ENCODE measurements at places on chromosomes 4 and X. TPM values are rescaled to one million over a fixed set of nuclear protein-coding genes. Genes with fewer than 3 reads are reported as not detected.

DNA sequence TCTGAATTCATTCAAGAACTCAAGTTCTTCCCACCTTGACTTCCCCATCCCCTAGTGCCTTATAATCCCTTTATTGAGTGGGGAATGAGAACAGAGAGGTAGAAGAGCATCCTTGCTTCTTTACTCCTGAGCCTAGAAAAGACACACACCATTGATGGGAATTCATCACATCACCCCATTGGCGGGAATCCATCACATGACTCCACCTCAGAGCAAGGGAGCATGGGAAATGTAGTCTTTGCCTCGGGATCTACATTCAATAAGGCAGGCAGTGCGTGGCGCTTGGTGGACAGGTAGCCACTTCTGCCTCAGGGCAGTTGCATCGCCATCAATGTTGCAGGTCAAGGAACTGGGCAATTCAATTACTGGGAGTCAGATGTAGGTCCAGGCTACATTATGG, 50.7 kb downstream of the MXRA5 start:
- H3K27ac ChIP-seq, result no peak overlapping the region
- H3K4me3 ChIP-seq, result no peak overlapping the region
- no peaks in the 10 kb centered on the region for H3K36me3 ChIP-seq

GRCh38 chr4:41882625-41883347, 52.4 kb upstream of the TMEM33 start:
- no peak overlapping the region for H3K27ac ChIP-seq
- H3K36me3 ChIP-seq, result no peaks in the 10 kb centered on the region
- peaks cover 44% of the 10 kb centered on the region for H3K27me3 ChIP-seq
- peaks cover 19% of the 10 kb centered on the region for H3K4me1 ChIP-seq

The CT45A5 gene
- not detected for total RNA-seq

The NXF2 gene
- not detected for total RNA-seq

DNA sequence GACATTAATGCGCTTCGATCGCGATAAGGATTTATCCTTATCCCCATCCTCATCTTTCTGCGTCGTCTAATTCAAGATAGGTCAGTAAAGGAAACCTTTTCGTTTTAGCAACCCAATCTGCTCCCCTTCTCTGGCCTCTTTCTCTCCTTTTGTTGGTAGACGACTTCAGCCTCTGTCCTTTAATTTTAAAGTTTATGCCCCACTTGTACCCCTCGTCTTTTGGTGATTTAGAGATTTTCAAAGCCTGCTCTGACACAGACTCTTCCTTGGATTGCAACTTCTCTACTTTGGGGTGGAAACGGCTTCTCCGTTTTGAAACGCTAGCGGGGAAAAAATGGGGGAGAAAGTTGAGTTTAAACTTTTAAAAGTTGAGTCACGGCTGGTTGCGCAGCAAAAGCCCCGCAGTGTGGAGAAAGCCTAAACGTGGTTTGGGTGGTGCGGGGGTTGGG, 528 bp upstream of the FGF2 start:
- H3K4me1 ChIP-seq, result peaks cover 7% of the 10 kb centered on the region
- DNase-seq, result no peak
- no peak overlapping the region for H3K27ac ChIP-seq
- peaks cover 6% of the 10 kb centered on the region for H3K27me3 ChIP-seq
- no peak overlapping the region for H3K4me3 ChIP-seq

The GSX2 gene
- not detected for total RNA-seq

The COL25A1 gene
- total RNA-seq, result 2.1 TPM

The ANXA10 gene
- total RNA-seq, result not detected

The ARMCX6 gene
- 10.1 TPM for total RNA-seq

GRCh38 chr4:137961051-137961438, 281.1 kb downstream of the SLC7A11 start:
- no peaks in the 10 kb centered on the region for H3K4me1 ChIP-seq
- no peak overlapping the region for H3K4me3 ChIP-seq
- no peaks in the 10 kb centered on the region for H3K36me3 ChIP-seq
- H3K27ac ChIP-seq, result no peak overlapping the region

DNA sequence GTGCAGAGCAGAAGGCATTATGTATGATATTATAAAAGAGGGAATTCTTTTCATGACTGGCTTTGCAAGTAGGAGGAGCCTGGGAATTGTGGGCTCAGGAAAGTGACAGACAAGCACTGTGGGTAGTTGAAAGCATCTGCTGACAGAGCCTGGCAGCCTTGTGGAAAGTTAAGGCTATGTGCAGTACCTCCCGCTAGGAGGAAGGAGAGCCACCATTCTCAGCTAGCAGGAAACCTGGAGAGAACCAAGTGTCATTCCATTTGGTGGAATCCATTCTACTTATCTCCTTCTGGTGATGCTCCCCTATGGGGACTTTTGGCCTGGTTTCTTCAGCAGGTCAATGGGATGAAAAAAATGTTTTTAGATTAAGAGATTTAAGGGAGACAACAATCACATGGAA, 81.8 kb downstream of the ASB9 start:
- no peak overlapping the region for H3K4me3 ChIP-seq
- H3K27ac ChIP-seq, result no peak overlapping the region

The AMTN gene
- total RNA-seq, result not detected

The SPATA18 gene
- 15.1 TPM for total RNA-seq

GRCh38 chr4:113665036-113665435, 96.5 kb downstream of the CAMK2D start:
- no peak overlapping the region for H3K27ac ChIP-seq
- no peak for DNase-seq
- no peak overlapping the region for H3K4me3 ChIP-seq
- peaks cover 13% of the 10 kb centered on the region for H3K4me1 ChIP-seq
- H3K36me3 ChIP-seq, result no peaks in the 10 kb centered on the region

GRCh38 chr4:153421941-153422340, 44.2 kb upstream of the TMEM131L start:
- no peak overlapping the region for H3K27ac ChIP-seq
- no peaks in the 10 kb centered on the region for H3K4me1 ChIP-seq
- no peaks in the 10 kb centered on the region for H3K27me3 ChIP-seq
- DNase-seq, result no peak
- no peak overlapping the region for H3K4me3 ChIP-seq

The SRPX2 gene
- 21.8 TPM for total RNA-seq

- no peak for DNase-seq
- H3K36me3 ChIP-seq, result no peaks in the 10 kb centered on the region
- H3K4me3 ChIP-seq, result no peak overlapping the region
- H3K27me3 ChIP-seq, result no peaks in the 10 kb centered on the region
- H3K27ac ChIP-seq, result peak overlapping the region; percentile 69
These were observed 3.3 kb downstream of the IL13RA1 start for GRCh38 chrX:118730500-118731247.

The PNCK gene
- 0.83 TPM for total RNA-seq
